RWPE2 (cell line): ENCODE measurements at places on chromosomes 2 and 18.

DNA sequence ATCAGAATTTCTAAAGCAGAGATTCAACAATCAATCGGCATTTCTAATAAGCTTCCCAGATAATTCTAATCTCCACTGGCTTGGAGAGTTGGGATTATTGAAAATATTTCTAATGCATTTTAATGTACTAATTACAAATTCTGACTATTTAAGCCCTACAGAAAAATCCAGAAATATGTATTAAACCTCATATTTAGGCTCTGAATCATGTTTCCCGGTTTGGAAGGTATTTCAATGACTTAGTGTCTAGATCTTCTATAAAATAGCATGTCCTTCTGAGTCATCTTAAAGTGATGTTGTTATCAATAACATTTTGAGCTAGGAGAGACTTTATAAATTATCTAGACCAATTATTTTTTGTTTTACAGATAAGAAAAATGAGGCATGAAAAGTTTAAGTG lies 258.8 kb upstream of the NRXN1 start:
- no peak for DNase-seq

GRCh38 chr2:84832772-84833461 lies 48.0 kb downstream of the TRABD2A start:
- DNase-seq, result no peak

DNA sequence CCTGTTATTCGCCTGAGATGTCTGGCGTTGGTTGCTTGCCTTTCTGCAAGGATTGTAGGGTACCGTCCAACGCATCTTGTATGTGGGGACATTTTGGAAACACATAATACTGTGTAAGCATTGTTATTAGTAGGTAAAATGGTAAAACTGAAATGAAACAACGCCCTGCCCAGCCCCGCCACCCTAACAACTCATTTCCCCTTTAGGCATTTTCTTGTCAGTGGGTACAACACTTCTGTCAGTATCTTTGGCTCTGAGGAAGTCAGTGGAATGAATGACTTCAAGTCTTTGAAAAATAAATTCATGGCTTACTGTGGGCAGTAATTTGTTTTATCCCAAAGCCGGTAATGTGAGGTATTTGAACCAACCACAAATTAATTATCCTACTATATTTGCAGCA lies 86.0 kb downstream of the FMNL2 start:
- no peak for DNase-seq

GRCh38 chr2:109475531-109476210 lies 138.1 kb downstream of the SEPTIN10 start:
- DNase-seq, result no peak

DNA sequence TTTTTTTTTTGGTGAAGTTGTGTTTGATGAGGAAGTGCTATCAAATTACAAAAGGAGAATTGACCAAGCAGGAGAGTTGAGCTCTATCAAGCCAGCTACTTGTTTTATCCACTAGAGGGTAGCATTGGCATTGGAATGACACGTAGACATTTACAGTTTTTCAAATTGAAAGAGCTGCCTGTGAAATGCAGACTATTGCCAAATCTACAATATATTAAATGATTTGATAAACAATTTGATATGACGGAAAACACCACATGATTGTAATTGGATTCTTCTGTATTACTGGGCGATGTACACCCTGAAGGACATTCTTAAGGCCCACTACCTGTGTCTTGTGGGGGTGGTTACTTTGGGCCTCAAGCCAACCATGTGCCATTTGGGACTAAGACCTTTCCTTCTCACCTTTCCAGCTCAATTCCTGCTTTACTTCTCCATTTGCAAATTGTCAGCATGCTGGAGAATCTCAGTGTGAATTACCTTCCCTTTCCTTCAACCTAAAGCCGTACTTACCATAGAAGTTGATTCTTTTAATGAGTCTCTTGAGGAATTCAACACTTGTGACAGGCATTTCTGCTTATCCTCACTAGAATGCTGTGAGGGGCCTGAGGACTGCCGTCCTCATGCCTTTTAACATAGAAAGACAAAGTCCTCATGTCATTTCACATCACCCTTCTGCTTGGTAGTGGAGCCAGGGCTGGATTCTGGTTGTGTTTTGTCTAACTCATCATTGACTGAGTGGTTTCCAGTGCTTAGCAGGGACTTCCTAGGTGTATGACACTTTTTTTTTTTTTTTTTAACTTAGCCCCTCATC lies 134.8 kb upstream of the THUMPD2 start:
- no peak for DNase-seq

- no peak for DNase-seq
Measured at GRCh38 chr2:144063602-144064001, 456.3 kb downstream of the ZEB2 start.

- DNase-seq, result no peak
Measured at GRCh38 chr2:457262-457661, 169.4 kb upstream of the ALKAL2 start.

GRCh38 chr2:165408186-165408585 lies 61.3 kb upstream of the CSRNP3 start:
- DNase-seq, result no peak

DNA sequence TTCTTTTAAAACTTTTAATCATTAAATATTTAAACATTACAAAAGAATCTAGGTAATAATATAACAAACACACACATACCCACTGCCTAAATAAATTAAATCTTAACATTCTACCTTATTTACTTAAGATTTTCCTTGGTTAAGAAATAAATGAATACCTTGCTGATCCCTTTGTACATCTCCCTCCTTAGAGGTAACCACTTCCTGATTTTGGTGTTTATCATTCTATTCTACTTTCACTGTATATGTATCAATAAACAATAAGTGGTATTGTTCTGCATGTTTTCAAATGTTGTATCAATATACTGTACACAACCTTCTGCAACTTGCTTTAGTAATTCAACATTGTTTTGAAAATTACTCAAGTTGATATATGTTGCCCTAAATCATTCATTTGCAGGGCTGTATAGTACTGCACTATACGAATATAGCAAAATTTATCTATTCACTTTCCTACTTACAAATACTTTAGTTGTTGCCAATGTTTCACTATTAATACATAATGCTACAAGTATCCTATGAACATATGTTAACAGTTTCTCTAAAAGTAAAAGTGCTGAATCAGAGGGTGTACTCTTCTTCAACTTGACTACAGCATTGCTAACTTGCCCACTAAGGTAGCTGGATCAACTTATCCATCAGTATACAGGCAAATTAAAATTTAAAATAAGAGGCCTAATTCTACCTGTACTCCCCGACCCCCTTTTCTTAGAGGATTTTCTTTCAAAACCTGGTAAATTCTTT lies 65.8 kb downstream of the MEMO1 start:
- DNase-seq, result no peak

- peak; percentile 36 for DNase-seq
Measured at GRCh38 chr2:181457741-181458425, 697 bp downstream of the ITGA4 start.

GRCh38 chr18:9474108-9474982 lies 968 bp upstream of the RALBP1 start:
- DNase-seq, result peak; percentile 82

DNA sequence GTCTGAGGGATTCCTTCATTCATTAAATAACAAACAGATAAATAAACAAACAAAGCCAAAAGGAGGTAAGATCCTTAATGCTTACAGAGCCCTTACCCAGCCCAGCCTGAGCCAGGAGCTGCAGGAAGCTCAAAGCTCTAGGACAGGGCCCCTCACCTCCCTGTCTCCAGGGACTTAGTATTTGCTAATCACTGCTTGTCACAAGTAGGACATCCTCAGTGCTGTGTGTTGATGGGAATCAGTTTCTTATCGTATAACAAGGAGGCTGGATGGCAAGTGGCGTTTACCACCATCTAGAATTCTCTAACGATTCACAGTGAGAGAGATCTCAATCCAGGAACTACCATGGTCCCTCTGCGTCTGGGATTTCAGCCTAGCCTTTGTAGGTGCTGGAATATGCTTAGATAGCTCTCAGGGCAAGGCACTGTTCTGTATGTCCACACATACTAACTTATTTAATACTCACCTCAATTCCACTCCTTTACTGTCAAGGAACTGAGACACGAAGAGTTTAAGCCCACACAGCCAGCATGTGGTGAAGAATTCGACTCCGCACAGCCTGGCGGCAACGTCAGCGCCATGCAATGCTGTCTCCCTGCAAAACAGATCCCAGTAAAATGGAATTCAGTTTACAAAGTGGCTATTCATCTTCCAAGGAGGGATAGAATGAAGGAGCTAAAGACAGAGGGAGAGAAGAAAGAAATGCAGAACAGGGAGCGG lies 164.8 kb downstream of the MYCN start:
- DNase-seq, result no peak

- peak; percentile 82 for DNase-seq
Measured at GRCh38 chr2:101151146-101151858, at the start of gene TBC1D8. TSS of gene TBC1D8 (minus strand) at chr2:101151382. CDS start at chr2:101151253, 129 bp downstream.

GRCh38 chr2:182077448-182078142 lies 91.9 kb downstream of the PPP1R1C start:
- no peak for DNase-seq

- no peak for DNase-seq
Measured at GRCh38 chr18:56873441-56874140, 222.4 kb downstream of the WDR7 start.

DNA sequence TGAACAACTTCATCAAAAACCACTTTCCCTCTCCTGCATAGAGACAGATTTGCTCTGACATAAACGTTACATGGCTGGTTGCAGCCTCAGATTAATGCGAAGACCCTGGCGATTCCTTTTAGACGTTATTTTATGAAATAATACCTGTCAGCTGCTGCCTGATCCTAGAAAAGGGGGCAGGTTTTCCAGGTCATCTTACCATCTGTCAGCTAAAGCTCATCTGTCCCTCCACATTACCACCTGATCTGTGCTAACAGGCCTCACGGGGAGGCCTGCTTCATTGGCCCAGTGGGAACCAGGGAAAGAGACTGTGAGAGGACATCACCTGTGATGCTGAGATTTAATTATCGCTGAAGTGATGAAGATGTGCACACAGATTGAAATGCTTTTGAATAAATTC lies 261.0 kb downstream of the ARHGAP15 start:
- no peak for DNase-seq

DNA sequence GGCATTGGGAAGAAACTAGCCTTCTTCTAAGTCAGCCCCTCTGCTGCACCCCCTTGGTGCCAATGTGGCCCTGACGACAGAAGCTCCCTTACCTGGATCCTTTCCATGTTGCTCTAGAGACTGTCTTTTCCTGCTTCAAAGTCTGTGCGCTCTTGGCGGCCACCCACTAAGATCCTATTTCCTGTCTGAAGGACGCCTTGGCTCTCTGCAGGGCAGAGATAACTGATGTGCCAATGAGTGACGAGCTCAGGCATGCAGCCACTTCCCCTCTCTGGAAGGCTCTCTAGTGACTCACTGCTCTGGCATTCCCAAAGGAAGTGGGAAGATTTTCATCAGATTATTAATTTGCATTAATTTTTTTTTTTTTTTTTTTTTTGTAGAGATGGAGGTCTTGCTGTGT lies 273.5 kb downstream of the CDH20 start:
- DNase-seq, result peak; percentile 89

GRCh38 chr2:138193416-138194213 lies 229.3 kb downstream of the HNMT start:
- no peak for DNase-seq

- no peak for DNase-seq
Measured at GRCh38 chr18:7878265-7879211, 311.4 kb downstream of the PTPRM start.

GRCh38 chr2:28507796-28508764 lies 12.2 kb downstream of the PLB1 start:
- peak; percentile 80 for DNase-seq

GRCh38 chr2:159137511-159138241 lies 148.8 kb downstream of the WDSUB1 start:
- DNase-seq, result no peak

DNA sequence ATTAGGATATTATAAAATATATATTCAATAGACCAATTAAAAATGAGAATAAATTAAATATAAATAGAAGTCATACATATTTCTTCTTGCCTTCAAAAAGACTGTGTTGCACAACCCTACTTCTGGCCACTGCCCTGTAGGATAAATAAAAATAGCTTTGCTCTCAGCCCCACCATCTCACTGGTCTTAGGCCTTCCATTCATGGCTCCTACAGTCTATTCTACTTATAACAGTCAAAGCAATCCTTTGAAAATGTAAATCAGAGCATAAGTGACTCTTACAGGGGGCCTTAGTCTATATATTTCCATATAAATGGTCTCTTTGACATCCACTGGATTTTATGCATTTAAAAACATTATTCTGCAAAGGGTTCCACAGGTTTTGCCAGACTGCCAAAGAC lies 72.9 kb downstream of the KLF7 start:
- DNase-seq, result no peak

GRCh38 chr18:43078478-43079092 lies 36.9 kb downstream of the RIT2 start:
- DNase-seq, result no peak

- DNase-seq, result no peak
Measured at GRCh38 chr2:160735696-160736095, 242.1 kb upstream of the RBMS1 start.

- no peak for DNase-seq
Measured at GRCh38 chr2:75157435-75157834, 41.9 kb downstream of the TACR1 start.
